ENCODE measurements at places on chromosomes 1 and 21.

DNA sequence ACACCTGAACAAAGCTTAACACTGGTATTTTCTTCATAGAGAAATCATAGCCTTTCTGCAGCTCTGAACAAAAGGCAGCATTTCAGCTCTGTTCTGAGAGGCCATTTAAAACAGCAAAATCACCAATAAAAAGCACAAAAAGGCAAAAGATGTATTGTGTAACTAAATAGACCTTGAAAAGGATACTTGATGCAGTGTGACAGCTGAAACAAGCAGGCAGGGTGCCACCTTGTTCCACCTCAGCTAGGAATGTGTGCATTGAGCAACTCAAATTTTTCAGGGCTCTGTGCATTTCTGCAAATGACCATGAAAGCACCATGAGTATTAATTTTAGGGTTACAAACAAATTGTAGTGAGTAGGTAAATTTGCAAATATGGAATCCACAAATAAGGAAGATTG is 65.8 kb downstream of the RHOU start:
- DNase-seq = no peak

DNA sequence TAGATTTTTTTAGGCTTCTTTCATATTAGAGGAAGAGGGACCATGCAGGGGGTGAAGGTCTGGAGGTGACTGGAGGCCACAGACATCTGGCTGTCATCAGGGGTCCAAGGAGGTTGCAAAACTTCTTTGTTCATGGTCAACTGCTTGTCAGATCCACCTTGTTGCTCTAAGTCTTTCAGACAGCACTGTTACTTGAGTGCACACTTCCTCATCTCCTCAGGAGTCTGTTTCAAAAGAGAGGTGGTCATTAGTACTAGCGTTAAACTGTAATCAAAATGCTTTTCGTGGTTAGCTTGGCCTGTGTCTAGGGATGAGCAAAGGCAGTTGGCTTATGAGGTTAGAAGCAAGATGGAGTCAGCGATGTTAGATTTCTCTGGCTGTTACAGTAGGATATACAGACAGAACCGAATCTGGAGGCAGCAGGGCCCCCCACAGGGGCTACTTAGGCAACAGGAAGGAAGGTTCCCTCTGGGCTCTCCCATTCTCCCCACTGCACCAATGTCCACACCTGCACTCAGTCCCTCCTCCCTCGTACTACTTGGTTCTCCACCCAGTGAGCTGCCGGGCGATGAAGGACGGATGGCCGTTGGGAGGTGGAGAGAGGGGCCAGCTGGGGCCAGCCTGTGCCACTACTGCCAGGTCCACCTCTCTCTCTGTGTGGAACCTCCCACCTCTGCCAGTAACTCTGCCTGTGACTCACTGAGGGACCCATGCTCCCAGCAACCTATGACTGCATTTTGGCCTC is 57.2 kb downstream of the TOR1AIP2 start:
- no peak for DNase-seq

GRCh38 chr1:93007941-93008577 is 46.8 kb upstream of the DIPK1A start:
- no peak for DNase-seq

GRCh38 chr1:44924835-44925464 is 61.4 kb downstream of the EIF2B3 start:
- DNase-seq = no peak

- DNase-seq = no peak
These were observed 31.7 kb downstream of the ARID1A start for GRCh38 chr1:26727476-26727875.

GRCh38 chr1:178241057-178241456 is 147.2 kb downstream of the RASAL2 start:
- no peak for DNase-seq

GRCh38 chr1:174198202-174198601 is 38.9 kb downstream of the RABGAP1L start:
- no peak for DNase-seq

- DNase-seq = no peak
These were observed 25.2 kb upstream of the EXO1 start for GRCh38 chr1:241822846-241823245.

Data from progenitor cell of endocrine pancreas (in vitro differentiated cells).